ENCODE measurements at places on chromosomes 6 and 20.
A peak's percentile ranks its signal among the peaks of the same experiment; 100 is the strongest.

DNA sequence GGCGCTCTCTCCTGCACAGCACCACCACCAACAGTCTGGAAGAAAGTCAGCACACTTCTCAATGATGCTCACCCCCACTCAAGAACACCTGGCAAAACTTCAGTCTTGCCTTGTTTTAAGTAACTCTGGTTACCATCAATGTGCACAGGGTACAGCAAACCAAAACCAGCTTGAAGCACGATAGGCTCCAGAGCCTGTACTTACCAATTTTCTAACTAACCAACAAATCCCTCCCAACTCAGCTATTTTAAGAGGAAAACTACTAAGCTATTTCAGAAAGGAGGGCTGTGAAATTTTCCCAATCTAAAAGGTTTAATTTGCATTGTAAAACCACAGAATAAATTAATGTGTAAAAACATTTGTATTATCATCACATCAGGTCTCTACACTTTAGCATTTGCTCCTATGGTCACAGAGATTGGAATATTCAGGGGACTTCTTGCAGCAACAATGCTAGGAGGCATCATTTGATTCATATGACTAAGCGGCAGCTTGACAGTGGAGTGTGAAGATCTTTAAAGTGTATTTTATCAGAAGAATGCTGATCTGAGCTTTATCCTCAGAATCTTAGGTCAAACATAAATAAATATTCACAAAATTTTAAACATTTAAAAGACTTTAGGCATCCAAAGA is 82.8 kb downstream of the RALGAPA2 start:
- no peak for DNase-seq

DNA sequence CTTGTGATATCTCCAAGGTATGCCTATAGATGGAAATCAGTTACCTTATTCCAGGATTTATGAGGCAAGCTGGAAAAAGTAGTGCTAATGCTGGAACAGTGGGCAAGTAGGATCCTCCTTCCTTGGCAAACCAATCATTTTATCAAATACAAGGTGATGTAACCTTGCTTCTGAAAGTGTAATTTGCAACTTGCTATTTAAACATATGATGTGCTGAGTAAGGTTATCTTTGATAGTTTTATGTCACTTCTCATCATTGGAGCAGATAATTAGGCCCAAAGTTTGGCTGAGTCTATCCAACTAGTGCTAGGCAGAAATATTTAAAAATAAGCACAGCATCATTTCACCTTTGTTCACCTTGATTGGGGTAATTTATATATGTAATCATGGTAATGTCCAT is 3.4 kb upstream of the SHPRH start:
- DNase-seq: no peak

DNA sequence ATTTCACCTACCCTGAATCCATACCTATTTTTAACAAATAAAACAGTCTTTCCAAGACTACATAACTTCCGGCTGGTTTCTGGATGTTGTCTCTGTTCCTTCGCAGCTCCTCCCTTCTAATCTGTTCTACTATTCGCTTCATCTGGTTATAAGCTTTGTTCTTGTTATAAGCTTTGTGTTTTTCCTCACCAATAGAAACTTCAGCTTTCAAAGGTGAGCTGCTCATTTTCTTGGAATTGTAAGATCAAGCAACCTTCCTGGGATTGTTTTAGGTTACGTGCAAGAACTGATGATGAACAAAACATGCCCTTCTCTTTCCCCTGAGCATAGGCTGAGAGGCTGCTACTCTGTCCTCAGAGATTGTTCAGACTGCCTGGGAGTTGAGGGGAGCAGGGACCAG is 2.1 kb downstream of the GFOD1 start:
- DNase-seq: no peak

- DNase-seq: no peak
Measured at GRCh38 chr6:10389739-10390494, 25.0 kb downstream of the TFAP2A start.

DNA sequence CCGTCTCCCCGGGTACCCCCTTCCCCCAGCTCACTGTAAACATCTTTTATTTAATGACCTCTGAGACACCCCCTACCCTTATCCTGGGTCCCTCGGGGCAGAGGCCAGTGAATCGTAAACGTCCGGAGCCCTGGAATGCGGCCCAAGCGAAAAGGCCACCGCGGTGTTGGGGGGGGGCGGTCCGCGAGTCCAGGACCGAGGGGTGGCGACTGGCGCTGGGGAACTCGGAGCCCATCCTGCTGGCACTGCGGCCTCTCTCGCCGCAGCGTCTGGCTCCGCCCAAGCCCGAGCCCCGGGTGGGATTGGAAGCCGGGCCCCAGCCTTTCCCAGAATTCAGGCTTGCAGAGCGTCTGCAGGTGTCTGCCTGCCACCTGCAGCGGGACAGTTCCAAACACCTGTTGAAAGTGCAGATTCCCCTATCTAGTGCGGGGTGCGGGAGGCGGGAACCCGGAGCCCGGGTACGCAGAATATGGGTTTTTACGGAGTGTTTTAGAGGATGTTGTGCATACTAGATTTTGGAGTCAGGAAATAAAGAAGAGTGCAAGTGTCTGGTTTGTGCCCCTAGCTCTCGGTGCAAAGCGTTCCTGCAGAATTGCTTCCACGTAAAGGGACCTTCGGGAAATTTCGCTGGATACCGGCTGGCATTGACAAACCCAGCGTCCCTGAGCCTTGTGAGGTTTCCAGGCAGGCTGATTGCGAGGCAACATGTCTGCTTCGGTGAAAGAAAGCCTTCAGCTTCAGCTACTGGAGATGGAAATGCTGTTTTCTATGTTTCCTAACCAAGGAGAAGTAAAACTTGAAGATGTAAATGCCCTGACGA is 800 bp downstream of the RWDD2A start:
- peak; percentile 62 for DNase-seq

- DNase-seq: no peak
Measured at GRCh38 chr6:150749091-150749670, 116.3 kb upstream of the MTHFD1L start.

- no peak for DNase-seq
Measured at GRCh38 chr6:149109397-149110070, 208.0 kb upstream of the TAB2 start.

DNA sequence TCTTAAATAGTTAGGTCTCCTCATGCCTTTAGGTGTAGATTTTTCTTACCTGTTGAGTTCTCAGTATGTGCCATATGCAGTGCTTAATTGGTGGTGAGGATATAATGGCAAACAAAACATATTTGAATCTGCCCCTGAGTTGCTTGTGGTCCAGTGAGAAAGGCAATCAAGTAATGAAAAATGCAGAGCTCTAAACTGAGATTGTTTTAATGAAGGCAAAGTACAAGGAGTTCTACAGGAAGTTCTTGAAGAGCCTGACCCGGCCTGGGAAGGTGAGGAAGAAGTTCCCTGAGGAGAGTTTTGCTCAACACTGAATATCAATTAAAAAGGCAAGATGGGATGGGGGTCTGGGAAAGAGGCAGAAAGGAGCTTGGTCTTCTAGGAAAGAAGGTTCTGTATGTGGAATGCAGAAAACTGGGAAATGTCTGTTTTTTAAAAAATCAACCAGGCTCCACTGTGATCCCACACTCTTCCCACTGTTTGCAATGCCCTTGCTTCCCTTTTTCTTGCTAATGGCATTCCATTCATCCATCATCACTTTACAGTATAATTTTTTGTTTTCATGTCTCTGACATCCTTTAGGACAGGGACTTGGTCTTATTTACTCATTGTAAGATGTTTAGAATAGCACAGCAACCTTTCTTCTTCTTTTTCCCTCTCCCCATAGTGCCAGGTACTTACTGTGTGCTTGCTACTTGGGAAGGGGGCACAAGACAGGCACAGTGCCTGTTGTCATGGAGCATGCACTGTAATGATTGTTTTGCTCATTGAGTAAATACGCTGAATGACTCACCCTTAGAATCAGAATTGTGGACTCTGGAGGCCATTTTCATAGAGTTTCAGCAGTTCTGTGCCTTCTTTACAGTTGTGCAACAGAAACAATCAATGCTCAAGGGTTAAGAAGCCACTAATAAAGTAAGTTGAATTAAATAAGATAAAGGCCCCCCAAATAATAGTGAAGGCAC is 64.3 kb downstream of the ANKS1A start:
- no peak for DNase-seq

DNA sequence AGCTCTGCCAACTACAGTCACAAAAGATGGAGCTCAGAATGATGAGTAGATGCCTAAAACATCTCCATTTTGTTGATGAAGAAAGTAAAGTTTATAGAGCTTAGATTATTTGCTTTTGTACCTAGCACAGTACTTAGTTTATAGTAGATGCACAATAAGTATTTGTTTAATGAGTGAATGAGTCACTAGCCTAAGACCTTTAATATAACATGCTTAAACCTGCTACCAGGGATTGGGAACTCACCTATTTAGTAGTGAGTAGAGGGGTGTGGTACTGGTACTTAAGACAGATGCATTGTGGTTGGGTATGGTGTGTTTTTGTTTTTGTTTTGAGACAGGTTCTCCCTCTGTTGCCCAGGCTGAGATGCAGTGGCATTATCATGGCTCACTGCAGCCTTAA is 35.8 kb downstream of the TRIM38 start:
- no peak for DNase-seq

- no peak for DNase-seq
Measured at GRCh38 chr20:36130390-36130789, 24.1 kb upstream of the EPB41L1 start.

DNA sequence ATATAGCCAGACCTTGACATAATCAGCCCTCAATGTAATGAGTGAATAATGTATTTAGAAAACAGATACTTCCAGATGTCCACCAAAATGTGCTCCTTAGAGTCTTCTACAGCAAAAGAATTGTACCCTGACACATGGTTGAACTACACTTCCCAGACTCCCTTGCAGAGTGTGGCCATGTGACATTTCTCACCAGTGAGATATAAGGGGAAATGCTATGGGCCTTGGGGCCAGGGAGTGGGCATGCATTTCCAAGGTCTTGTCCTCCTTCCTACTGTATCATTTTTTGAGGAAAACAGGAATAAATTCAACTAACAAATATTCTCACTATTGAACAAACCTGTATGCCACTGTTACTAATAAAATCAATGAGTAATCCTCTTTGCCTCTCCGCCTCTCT is 211.4 kb upstream of the SMLR1 start:
- no peak for DNase-seq

GRCh38 chr6:57162028-57162427 is 10.1 kb upstream of the BAG2 start:
- DNase-seq: no peak
